GOT3 (cell line): ENCODE measurements at places on chromosomes 7 and 10.

- DNase-seq = no peak
Observed at GRCh38 chr7:81094952-81095351, 176.1 kb upstream of the SEMA3C start.

GRCh38 chr10:113158183-113158582, 208.1 kb downstream of the TCF7L2 start:
- no peak for DNase-seq

DNA sequence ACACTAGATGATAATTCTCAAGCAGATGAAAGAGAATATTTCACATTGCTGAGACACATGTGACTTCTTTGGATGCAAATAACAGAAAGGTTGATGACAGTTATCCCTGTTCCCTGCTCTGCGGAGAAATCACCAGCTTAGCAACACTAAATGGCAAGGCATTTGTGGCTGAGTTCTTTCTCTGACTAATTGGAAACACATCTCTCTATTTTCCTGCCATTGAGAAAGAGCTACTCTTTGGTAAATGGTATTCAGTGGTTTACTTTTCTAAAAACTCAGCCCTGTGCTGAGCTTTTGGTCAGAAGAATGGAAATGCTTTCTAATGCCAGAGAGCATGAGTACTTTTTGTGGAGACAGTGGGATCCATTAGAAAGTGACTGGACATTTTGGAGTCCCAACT, 771.4 kb downstream of the LRMDA start:
- no peak for DNase-seq

- no peak for DNase-seq
Observed at GRCh38 chr7:108308903-108309302, 147.3 kb downstream of the NRCAM start.

GRCh38 chr7:69091521-69091920, 506.8 kb upstream of the AUTS2 start:
- DNase-seq = no peak

- DNase-seq = no peak
Observed at GRCh38 chr7:1665549-1666316, 4.3 kb upstream of the ELFN1 start.

- DNase-seq = no peak
Observed at GRCh38 chr10:873020-873419, 58.5 kb downstream of the LARP4B start.

- DNase-seq = no peak
Observed at GRCh38 chr7:129824291-129825208, 128.2 kb downstream of the UBE2H start.

- no peak for DNase-seq
Observed at GRCh38 chr10:128018236-128018635, 108.0 kb downstream of the MKI67 start.

DNA sequence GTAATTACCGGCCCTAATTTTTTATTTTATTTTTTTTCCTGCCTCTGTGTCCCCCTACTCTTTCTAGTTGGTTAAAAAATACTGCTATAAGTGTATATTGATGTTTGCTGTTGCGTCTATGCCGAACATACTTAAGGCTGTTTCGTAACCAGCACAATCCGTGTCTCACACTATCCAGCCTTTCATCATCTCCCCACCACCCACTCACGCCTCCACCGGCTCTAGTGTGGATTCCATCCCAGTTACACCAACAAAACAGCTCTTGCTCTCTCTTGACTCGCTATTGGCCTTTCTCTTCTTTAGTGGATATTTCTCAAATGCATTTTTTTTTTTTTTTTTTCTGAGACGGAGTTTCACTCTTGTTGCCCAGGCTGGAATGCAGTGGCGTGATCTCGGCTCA, 70.1 kb upstream of the CAMK1D start:
- DNase-seq = no peak

DNA sequence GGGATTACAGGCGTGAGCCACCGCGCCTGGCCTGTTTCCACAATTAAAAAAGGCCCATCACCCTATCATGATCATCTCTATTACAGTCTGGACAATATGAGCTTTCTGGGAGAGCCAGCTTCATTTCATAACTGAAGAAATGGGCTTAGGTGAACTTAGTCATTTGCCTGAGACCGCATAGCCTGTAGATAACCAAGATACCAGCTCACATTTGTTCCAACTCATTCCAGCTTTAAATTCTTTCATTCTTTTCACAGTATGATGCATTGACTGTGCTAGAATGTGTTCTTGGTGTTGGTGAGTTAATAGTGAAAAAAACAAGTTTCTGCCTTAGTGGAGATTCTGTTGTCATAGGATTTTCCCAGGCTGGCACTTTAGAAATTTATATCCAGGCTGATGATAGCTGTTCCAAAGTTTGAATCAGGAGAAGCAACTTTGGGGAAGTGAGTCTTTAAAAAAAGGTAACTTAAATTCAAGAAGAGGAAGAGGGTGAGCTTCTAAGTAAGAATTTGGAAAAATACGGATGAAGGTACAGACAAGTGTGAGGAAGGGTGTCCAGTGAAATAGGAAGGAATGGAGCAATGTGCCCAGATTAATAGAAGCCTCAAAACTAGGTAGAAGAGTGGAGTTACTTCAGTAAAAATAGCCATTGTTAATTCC, 2.1 kb upstream of the H2AZ2 start:
- no peak for DNase-seq

DNA sequence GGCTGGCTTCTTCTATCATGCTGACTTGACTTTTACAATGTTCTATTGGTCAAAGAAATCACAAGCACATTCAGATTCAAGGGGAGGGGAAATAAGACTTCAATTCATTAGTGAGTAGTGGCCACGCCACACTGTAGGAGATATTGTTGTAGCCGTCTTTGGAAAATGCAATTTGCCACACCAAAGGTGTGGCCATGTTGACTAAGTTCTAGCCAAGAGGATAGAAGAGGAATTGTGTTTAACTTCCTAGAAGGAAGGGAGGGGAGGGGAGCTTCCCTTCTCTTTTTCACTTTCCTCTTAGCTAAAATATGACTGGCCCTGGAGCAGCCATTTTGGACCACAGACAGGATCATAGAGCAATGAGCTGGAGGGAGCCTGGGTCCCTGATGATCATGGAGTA, 3.4 kb upstream of the PRKAR2B start:
- DNase-seq = no peak

DNA sequence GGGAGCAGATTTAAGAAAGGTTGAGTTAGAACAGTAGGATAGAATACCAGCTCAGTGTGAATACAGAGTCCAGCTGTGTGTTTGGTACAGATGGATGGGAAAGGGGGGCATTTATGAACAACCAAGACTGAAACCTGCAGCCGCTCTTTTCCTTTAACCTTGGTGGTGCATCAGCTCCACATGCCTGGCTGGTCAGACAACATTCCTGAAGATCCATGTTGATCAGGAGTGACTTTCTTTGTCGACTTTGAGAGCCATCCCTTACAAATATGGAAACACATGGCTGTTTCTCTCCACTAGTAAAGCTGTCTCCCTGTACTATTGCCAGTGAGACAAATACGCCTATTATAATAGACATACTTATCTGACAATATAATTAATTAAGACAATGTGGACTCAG, 476.5 kb upstream of the IGFBP3 start:
- no peak for DNase-seq

- DNase-seq = no peak
Observed at GRCh38 chr10:46217752-46218453, 68.9 kb upstream of the ANTXRL start.

GRCh38 chr7:92674379-92674778, 84.2 kb upstream of the FAM133B start:
- no peak for DNase-seq

DNA sequence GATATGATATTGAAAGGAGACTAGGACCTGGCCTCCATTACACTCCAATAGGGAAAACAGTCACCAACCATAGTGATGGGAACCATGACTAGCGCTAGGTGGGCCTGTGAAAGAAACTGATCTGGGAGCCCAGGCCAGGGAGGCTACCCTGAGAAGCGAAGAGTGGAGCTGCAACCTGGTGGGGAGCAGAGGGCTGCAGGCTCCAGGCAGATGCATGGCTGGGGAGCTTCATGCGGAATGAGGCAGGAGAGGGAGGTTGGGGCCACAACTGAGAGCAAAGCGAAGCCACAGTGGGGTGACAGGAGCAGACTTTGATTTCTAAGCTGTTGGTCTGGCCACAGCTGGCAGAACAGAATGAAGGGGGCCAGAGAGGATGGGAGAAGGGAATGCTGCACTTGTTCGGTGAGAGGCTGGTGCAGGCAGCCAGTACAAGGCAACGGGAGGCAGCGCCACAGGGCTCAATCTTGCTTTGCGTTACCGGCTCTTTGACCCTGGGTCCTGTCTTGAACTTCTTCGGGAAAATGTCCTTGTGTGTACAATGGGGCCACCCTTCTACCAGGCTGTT, 88.4 kb downstream of the TACC2 start:
- no peak for DNase-seq

GRCh38 chr7:139358541-139359365, 941 bp upstream of the LUC7L2 start:
- DNase-seq = no peak

GRCh38 chr10:3896161-3896560, 111.2 kb upstream of the KLF6 start:
- DNase-seq = no peak

GRCh38 chr10:227014-227413, 91.8 kb downstream of the ZMYND11 start:
- DNase-seq = no peak

- no peak for DNase-seq
Observed at GRCh38 chr7:37357637-37357996, 91.0 kb downstream of the ELMO1 start.
